ENCODE measurements at places on chromosomes 7 and 10.
A peak's percentile ranks its signal among the peaks of the same experiment; 100 is the strongest.

DNA sequence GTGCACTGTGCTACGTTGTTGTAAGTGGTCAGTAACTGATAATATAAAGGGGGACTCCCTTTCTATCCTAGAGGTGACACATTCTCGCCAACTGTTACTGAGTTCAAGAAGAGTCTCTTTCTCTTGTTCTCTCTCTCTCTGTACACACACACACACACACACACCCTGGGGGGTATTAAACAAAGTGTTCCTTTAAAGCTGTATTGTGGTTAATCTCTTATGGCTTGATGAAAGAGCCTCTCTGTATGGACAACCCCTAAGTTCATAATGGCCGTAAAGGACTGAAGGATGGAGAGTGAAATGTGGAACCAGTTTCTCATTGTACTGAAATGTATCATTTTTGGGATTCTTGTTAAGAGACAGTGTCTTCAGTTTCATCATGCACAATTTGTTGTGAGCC is 145.2 kb upstream of the BMPER start:
- no peak for DNase-seq

DNA sequence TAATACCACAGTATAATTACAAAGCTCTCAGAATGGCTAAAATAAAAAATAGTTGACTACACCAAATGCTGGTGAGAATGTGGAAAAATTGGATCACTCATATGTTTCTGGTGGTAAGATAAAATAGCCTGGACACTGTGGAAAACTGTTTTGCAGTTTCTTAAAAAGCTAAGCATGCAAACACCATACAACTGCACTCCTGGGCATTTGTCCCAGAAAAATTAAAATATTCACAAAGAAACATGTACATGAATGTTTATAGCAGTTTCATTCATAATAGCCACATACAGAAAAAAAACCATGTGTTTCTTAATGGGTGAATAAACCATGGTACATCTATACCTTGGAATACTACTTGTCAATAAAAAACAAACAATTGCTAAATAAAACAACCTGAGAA is 172.9 kb downstream of the AHR start:
- no peak for DNase-seq

DNA sequence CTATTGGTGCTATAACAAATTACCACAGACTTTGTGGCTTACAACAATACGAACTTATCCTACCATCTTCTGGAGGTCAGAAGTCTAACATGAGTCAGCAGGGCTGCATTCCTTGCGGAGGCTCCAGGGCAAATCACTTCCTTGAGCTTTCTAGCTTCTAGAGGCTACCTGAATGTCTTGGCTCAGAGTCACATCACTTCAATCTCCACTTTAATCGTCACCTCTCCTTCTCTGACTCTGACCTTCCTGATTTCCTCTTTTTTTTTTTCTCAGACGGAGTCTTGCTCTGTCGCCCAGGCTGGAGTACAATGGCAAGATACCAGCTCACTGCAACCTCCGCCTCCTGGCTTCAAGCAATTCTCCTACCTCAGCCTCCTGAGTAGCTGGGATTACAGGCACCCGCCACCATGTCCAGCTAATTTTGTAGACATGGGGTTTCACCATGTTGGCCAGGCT is 44.6 kb upstream of the ANAPC16 start:
- no peak for DNase-seq

GRCh38 chr10:58451193-58451889 is 61.3 kb upstream of the BICC1 start:
- no peak for DNase-seq

GRCh38 chr7:88866265-88866863 is 70.8 kb upstream of the TEX47 start:
- DNase-seq, result no peak

DNA sequence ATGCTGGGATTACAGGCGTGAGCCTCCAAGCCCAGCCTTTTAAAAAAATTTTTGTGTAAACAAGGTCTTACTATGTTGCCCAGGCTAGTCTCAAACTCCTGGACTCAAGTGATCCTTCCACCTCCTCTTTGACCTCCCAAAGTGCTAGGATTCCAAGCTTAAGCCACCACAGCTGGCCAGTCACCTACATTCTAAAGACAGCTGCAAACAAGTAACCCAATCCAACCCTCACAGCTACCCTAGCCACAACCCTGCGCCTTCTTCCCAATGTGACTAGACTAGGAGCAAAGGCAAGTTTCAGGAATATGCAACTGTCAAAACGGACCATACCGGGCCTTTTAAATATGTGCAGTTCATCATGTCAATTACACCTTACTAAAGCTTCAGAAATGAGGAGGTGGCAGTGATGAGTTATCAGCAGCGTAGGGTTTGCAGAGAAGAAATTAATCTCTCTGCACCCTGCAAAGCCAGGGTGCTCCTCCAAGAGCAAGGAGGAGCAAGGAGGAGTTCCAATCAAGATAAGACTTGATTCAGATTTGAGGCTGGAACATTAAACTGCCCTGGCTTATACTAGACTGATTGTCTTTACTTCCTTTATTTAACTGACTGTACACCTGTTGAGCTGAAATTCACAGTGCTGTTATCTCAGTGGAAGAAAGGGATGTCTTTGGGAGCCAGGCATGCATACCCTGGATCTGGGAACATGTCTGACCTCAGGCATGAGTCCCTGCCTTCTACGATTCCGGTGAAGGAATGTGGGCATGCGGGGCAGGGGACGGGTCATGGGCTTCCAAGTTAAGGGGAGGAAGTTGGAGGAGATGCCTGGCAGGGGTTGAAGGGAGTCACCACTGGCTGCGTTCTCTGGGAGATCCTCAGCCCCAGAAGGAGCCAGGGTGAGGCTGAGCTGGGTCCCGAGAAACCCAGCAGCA is 15.5 kb upstream of the TMEM120A start:
- DNase-seq, result no peak

GRCh38 chr10:32055478-32056135 is 618 bp downstream of the KIF5B start:
- peak; percentile 63 for DNase-seq

- no peak for DNase-seq
Measured at GRCh38 chr7:102292813-102293798, 6.4 kb downstream of the SH2B2 start.

DNA sequence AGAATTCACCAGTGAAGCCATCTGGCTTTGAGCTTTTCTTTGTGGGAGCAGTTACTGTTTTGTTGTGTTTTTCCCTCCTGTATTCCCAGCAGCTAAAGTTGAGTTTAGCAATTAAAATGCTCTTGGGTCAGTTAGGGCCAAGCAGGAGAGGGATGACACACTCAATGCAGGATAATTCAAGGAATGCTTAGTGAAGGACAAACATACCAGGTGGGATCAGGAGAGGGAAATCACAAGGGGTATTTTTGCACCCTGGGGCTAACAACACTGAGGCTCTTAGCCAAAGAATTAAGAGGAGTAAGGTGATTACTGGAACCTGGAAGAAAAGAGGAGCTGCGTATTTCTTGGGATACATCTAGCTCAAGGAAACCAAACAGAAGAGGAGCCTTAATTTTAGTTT is 82.4 kb upstream of the KCND2 start:
- no peak for DNase-seq

DNA sequence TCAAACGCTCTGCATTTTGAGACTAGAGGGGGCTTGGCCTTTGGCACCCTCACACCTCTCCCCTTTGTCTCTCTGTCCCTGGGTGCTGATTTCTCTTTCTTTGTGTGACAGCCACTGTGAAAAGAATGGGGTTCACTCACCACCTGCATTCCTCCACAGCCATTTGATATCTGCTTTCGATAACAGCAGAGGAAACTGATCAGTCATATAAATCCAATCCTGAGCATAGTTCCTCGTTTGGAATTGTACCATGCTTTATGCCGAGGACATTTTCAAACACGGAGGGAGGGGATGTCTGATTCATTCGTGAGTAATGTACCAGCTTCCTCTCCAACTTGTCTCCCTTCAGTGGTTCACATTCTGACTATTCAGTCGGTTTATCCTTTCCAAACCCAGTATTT is 15.8 kb downstream of the MET start:
- DNase-seq, result no peak

DNA sequence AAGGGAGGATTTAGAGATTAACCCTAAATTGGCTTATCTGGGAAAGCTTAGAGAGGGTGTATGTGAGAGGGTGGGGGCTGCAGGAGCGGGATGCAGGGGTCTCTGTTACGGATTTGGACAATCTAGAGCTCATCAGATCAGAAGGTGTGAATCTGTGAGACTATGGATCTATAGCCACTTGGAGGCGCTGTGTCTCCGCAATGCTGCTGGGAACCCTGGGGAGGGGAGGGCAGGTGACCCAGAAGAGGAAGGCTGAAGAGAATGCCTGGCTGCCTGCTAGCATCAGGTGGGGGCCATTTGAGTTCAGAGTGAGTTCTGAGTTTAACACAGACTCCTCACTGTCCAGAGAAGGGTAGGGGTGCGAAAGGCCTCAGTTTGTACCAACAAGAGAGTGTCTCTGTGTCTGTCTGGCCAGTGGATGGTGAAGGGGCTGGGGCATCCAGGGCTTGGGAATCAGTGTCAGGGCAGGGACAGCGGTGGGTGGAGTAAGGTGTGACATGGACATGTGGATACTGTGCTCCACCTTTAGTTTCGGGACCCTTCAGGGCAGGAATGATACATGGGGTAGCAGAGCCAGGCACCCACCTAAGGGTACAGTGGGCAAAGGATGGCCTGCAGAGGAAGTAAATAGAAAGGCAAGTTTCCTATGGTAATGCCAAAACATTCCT is 187.3 kb upstream of the PRSS58 start:
- no peak for DNase-seq

DNA sequence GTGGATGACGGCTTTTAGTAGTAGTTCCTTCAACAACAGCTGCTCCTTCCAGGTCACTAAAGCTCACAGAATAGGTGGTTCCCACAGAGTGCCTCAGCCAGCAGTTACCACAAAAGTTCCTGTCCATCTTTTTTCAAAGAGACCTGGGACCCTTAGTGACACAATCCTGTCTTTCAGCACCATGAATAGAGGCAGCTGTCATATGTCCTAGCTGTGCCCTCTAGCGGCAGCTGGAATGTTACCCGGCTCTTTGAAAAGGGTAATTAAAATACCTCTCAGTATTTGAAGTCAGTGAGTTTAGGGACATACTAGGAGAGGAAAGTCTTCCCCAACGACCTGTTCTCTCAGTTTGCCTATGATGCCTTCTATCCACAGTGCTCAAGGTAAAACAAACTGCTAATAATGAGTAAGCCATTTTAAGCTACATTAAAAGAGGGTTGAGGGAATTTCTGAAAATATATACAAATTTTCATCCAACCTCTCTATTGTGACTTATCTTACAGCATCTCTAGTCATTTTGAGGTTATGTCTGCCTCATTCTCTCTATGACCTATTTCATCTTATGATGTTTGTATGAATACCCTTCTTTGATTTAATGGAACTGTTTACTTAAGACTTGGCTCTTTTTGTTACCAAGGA is 290.8 kb downstream of the NXPH1 start:
- peak; percentile 73 for DNase-seq

DNA sequence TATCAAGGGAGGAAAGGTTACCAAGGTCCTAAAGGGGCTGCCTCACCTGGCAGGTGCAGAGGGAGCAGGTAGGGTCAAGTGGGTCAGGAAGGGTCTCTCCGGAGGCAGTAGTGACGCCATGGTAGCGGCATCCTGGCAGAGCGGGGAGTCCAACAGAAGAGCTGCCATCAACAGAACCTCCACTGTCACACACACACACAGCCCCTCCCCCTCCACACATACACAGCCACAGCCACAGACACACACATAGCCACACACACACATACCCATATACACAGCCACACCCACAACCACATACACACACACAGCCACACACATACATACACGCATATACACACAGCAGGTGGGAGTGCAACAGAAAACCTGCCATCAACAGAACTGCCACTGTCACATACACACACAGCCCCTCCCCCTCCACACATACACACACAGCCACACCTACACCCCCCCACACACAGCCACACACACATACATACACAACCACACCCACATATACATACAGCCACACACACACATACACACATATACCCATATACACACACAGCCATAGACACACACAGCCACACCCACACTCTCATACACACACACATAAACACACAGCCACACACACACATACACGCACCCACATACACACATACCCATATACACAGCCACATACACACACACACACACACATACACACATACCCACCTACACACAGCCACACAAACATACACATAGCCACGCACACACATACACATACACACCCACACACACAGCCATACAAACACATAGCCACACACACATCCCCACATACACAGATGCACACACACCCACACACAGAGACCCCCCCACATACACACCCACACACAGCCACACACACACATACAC is 23.1 kb downstream of the KCP start:
- no peak for DNase-seq

- no peak for DNase-seq
Measured at GRCh38 chr10:28681928-28682750, 4.8 kb downstream of the BAMBI start.

- no peak for DNase-seq
Measured at GRCh38 chr10:76299501-76299900, 868.1 kb downstream of the LRMDA start.
